SK-N-MC (cell line): ENCODE measurements at places on chromosomes 3 and 15.

DNA sequence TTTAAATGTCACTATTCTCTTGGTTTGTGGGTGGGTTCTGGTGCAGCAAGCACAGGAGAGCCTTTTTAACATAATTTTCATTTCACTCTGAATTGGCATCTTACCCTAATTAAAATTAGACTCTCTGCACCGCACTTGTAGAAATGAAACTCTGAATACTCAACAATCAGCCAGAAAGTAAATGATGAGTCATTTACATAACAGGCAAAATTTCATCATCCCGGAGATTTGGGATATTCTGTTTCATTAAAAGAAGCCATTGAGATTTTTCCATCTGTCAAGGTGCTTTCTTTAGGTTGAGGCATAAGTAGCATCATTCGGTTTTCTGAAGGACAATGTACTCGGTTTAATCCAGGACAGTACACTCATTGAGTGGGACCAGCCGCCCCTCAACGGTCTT is 111.0 kb downstream of the RFTN1 start:
- DNase-seq, result no peak

DNA sequence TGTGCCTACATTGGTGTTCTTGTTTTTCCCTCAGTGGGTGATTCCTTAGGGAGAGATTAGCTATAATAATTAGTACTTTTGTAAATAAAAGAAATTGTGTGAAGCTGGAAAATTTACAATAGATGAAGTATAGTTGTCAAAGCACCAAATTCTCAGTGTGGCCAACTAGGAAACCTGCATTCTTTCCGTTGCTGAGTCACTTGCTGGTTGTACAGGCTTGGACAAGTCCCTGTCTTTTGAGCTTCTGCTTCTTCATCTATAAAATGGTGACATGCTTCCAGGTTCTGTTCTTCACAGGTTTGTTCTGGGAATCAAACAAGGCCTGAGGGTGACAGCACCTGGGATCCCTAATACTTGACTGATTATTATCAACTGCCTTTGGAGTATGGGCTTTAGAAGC is 184.1 kb upstream of the HES1 start:
- DNase-seq, result no peak

- DNase-seq, result no peak
Observed at GRCh38 chr3:125349055-125349454, 26.1 kb downstream of the ZNF148 start.

- DNase-seq, result no peak
Observed at GRCh38 chr3:195908694-195909581, 587 bp upstream of the TNK2 start.

GRCh38 chr3:98602078-98602678 is 8.8 kb upstream of the CPOX start:
- DNase-seq, result no peak

DNA sequence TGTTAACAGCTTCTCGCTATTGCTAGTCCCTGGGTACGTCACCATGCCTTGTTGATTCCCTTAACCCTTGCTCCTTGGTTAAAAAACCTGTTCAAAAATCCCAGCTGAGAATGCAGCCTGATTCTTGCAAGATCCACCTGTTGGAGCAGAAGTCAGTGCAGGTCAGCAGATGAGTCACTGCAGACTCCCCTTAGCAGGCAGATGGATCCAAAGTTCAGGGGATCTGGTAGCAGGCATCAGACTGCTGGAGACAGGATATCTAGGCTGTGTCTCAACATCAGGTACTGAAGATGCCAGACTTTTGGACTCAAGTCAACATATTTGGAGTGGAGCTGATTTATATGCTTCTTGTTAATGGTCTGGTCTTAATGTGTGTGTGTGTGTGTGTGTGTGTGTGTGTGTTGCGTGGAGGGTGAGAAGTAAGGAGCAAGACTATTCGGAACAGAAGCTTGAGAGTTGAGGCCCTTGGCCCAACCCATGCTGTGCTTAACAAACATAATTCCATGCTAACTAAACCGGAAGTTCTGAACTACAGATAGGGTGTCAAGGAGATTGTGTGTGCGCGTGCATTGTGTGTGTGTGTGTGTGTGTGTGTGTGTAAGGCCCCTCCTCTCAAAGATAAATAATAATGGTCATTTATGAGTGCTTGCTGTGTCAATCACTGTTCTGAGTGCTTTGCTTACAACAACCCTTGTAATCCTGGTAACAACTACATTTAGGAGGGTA is 1.0 kb upstream of the C3orf52 start:
- DNase-seq, result no peak

- DNase-seq, result no peak
Observed at GRCh38 chr3:71031914-71032521, 551.5 kb downstream of the FOXP1 start.

GRCh38 chr15:68536331-68537095 is 42.3 kb upstream of the CORO2B start:
- no peak for DNase-seq
